AG20443 (cell line): ENCODE measurements at places on chromosomes 7 and 10.

DNA sequence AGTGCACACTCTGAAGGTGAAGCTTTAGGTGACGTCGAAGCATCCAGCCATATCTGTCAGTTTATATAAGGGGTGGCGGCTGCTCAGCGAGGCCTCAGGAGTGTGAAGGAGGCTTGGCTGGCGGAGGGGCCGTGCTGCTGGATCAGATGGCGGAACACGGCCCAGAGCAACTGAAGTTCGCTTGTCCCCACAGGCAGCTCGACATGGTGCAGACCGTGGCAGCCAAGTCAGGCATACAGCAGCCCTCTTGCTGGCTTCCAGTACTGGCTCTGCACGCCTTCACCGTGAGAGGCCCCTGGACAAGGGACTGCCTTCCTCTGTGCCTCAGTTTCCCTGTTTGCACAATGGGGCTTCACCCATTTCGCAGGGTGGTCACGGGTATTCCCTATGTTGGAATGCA, 443.5 kb downstream of the DNAJB6 start:
- no peak for DNase-seq

DNA sequence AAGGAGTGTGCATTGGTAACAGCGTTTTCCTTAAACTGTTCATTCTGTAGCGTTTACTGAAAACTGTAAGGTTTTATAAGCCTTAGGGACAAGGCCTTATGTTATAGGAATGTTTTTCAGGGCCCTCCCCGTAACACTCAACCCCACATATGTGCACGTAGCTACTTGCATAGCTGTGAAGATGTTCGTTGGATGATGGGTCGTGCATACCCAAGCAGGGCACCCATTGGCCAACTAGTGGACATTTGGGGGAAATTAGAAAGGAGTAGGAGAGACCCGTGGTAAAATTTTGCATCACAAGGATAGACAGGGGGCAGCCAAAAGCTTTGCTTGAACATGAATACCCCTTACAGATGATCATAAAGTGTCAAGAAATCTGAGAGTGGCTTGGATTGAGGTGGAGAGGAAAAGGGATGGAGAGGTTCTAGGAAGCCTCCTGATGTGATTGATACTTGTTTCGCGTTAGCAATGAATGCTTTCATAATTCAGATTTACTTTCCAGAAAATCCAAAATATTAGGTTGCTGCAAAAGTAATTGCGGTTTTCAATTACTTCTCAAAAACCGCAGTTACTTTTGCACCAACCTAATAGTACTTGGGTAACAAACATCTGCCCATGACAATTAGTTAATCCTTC, 878 bp downstream of the SEC61A2 start:
- peak; percentile 68 for DNase-seq

GRCh38 chr10:1523221-1523620, 214.1 kb downstream of the ADARB2 start:
- DNase-seq = no peak

DNA sequence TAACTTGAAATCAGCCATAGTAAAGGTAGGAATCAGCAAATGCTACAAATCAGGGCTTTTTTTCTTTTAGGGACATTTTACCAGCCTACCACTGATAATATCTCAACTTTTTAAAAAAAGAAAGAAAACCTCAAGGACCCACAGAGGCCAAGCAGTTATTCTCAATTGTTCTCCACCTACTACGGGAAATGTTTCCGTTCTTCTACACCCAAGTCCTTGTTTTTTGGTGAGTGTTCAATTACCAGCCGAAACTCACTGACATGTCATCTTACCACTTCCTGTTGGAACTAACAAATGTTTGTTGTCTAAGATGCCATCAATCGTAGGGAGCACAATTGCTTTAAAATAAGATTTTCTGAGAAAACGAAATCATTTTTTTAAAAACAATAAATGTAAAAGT, 50.2 kb upstream of the CDK1 start:
- no peak for DNase-seq

DNA sequence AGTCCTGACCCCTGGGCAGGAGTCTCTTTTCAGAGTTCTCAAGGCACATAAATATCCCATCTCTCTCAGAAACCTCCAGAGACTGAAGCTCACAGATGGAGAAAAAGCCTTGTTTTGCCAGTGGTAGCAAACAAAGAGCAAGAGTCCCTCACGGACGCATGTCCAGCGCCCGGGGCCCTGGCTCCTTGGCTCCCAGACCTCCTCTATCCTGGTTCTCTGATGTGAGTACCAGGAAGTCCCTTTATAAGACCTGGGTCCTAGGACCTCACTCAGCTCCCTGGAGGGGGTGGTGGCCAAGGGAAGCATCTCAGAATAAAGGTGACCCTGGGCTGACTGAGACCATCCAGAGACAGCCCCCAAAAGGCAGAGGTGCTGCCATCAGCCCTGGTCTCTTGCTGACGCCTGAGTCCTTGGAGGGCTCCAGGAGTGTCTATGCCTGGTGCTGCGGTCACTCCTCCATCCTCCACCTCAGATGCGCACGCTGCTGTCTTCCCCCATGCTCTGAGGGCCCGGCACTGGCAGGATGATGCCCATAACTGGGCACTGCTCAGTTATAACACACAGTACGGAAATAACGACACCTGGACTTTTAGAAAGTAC, 221.5 kb downstream of the TNS3 start:
- DNase-seq = no peak

DNA sequence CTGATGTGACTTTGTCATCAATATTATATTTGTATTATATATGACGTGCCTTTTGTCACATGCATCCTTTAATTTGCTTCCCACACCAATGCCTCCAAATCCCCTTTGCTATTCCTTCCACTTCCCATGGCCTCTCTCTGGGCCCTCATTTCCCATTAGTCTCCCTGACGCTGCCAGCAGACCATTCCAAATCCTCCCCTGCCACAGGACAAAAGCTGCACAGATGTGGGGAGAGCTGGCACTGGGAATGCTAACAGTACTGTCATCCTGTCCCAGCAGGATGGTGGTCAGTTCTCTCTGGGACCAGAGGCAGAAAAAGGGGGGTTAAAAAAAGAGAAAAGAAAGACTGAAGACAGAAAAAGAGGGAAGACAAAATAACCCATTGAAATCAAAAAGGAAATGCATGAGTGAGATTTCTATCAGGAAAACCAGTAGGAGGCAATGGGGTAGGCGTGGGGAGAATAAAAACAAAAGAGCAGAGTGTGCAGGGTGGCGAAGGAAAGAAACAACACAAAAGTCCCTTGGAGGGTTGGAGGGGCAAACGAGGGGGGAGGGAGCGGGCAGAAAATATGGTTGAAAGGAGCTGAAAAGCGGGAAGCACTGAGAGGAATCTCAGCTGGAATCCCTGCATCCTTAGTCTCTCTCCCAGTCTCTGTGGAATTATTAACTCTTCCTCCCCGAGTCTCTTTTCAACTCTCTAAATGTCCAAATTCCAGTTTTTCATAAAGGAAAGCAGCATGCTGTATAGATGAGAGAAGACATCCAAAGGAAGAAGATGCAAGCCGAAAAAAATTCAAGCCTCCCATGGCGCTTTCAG, 59.2 kb upstream of the PTN start:
- no peak for DNase-seq

DNA sequence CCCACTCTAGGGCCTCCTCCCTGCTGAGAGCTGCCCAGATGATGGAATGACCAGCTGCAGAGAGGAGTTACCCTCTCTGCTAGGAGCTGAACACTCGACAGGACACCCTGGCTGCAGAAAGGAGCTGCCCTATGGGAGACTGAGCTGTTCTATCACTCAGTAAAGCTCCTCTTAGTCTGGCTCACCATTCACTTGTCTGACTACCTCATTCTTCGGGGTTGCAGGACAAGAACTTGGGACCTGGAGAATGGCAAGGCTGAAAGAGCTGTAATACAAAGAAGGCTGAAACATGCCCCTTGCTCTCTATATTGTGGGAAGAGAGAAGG, 30.5 kb downstream of the CRTAC1 start:
- DNase-seq = no peak

DNA sequence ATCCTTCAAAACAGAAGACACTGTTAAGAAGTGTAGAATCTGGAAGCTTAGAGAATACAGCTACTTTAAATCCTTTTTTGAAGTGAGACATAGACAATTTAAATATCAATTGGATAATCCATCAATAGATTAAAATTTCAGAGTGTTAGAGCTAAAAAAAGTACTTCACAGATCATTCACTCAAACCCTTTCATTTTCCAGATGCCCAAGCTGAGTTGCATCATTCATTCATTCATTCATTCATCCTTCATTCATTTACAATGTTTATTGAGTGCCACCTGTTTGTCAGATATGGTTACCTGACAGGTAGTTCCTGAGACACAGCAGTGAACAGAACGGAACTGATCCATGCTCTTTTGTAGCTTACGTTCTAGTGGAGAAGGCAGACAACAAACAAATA, 290.7 kb upstream of the MTPN start:
- DNase-seq = no peak

DNA sequence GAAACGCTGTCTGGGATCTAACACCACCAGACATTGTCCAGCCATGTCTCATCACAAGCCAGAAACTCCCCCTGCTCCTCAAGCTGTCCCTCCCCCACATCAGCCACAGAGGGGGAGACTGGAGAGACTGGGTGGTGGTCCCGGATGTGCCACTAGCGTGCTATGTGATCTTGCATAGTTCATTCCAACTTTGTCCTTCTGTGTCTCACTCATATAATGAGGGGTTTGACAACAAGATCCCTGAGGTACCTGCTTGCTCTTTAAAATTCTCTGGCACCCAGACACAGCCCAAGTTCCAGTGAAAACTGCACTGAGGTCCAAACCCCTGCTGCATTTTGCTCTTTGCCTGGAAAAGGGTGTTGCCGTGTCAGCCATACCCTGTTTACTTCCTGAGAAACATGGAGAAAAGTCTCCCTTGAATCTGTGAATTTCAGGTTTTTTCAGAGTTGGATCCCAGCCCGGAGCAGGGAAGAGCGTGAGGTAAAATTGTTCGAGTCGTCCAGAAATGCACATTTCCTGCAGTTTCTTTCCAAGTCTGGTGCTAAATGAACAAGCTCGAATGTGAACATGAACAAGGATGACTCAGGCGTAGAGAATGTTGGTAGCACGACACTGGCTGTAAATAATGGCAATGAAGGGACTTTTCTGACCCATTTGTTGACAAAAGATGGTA, 156.6 kb downstream of the CCDC3 start:
- DNase-seq = peak; percentile 60

GRCh38 chr10:103652599-103653281, 159.2 kb downstream of the NEURL1 start:
- peak; percentile 31 for DNase-seq
